ENCODE measurements at places on chromosomes 16 and 17. TPM values are rescaled to one million over a fixed set of nuclear protein-coding genes. Genes with fewer than 3 reads are reported as not detected.

DNAAF8 gene
- 0.19 TPM for total RNA-seq

ABCA6 gene
- total RNA-seq: 1.4 TPM

OTOA gene
- total RNA-seq: 0.07 TPM

- DNase-seq: no peak
- no peaks in the 10 kb centered on the region for H3K36me3 ChIP-seq
- H3K4me1 ChIP-seq: no peaks in the 10 kb centered on the region
- no peak overlapping the region for H3K27ac ChIP-seq
Observed at GRCh38 chr16:79004309-79004708, 596.2 kb downstream of the MAF start.

DNA sequence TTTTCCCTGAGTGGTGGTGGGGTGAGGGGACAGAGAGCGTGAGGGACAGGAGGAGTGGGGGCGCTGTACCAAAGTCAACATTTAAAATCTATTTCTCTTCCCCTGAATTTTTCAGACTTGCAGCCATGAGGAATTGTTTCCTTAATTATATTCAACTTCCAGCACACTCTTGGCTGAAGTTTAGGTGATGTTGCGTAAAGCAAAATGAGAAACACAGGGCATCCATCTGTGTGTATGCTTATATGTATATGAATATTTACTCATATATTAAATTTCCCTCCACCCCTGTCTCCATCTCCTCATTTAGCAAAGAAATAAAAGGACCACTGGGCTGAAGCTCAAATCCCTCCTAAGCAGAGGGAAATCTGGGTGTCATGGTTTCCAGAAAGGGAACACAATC lies 218.1 kb downstream of the XYLT1 start:
- DNase-seq: no peak
- H3K27me3 ChIP-seq: no peaks in the 10 kb centered on the region
- no peak overlapping the region for H3K27ac ChIP-seq
- H3K36me3 ChIP-seq: peaks cover 17% of the 10 kb centered on the region
- peaks cover 17% of the 10 kb centered on the region for H3K4me1 ChIP-seq

DNA sequence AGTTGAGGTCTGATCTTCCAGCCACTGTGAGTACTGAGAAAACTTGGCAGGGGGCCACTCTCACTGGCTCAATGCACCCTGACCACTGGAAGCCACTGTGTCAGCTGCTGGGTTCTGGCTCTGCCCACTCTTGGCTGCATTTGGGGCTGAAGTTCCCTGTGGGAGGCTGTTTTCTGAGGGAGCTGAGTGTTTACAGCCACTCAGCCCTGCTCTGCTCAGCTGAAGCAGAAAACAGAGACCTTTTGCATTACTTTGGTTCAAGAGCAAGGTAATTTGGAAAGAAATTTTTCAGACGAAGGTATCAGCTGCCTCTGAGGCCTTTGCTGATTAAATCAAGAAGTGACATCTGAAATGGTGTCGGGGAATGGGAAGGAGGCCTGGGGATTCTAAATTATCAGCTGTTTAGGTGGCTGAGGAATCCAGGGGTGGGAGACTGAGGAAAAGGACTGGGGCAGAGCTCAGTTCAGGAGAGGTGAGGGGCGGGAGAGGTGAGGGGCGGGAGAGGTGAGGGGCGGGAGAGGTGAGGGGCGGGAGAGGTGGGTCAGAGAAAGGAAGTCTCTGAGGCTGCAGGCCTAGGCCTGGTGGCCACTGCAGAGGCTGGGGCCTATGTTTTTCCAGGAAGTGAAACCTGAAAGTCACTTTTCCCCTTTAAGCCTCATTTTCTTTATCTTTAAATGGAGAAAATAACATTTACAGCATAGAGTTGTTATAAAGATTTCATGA lies at the start of gene ACSM5:
Gene ACSM5 (plus strand): TSS at position 137 of the 723 bp plus-strand sequence. CDS start 1,951 bp downstream, outside the sequence.
- no peaks in the 10 kb centered on the region for H3K27me3 ChIP-seq
- H3K4me1 ChIP-seq: peaks cover 9% of the 10 kb centered on the region
- no peak for DNase-seq
